ENCODE measurements at places on chromosomes 1 and 21. TPM values are rescaled to one million over a fixed set of nuclear protein-coding genes. Genes with fewer than 3 reads are reported as not detected.

MEX3A gene
- total RNA-seq = 3.3 TPM

DCST1 gene
- total RNA-seq = 0.51 TPM

PTGS2 gene
- total RNA-seq = 14.3 TPM

SLC44A3 gene
- total RNA-seq = 16.2 TPM

KIAA0319L gene
- 124 TPM for total RNA-seq

- H3K36me3 ChIP-seq = no peaks in the 10 kb centered on the region
- no peaks in the 10 kb centered on the region for H3K27me3 ChIP-seq
- no peak for DNase-seq
- no peak overlapping the region for H3K4me3 ChIP-seq
- H3K4me1 ChIP-seq = no peaks in the 10 kb centered on the region
- H3K27ac ChIP-seq = no peak overlapping the region
Measured at GRCh38 chr1:212917134-212917485, 33.2 kb upstream of the VASH2 start.

GRCh38 chr1:59143133-59143487 is 153.8 kb upstream of the FGGY start:
- H3K36me3 ChIP-seq = no peaks in the 10 kb centered on the region
- H3K4me1 ChIP-seq = peaks cover 2% of the 10 kb centered on the region
- no peaks in the 10 kb centered on the region for H3K27me3 ChIP-seq

GRCh38 chr1:177775924-177776323 is 193.9 kb downstream of the SEC16B start:
- DNase-seq = no peak
- no peaks in the 10 kb centered on the region for H3K27me3 ChIP-seq
- H3K27ac ChIP-seq = no peak overlapping the region
- H3K4me1 ChIP-seq = no peaks in the 10 kb centered on the region
- H3K4me3 ChIP-seq = no peak overlapping the region
- H3K36me3 ChIP-seq = no peaks in the 10 kb centered on the region

DNA sequence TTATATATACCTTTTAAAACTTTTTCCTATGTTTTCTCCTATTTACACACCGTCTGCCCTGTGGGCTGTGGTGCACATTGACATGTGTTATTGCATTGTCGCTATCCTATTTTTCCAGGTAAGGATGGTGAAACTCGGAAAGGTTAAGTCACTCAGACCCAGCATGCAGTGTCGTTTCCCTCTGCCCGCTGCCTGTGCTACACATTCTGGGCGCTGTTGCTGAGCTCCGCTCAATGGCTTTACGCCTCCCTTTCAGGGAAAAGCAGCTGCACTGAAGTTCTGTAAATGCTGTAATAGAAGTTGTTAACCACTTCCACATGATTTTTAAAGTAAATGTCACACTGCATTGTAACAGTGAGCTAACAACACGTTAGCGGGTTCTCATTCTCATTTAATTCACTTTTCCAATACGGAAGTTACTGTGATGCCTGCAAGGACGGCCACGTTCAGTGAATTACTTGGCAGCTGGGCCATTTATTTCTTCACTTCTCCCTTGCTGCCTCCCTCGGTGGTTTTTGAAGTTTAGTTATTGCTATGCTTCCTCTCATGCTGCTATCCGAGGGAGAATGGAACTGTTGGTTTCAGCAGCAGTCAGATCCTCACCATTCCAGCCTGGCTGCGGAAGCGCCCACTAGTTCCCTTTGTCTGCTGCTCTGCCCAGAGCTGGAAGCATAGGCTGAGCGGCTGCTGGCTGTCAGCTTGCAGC is 288.7 kb downstream of the SPATA17 start:
- no peak overlapping the region for H3K4me3 ChIP-seq
- DNase-seq = no peak
- H3K4me1 ChIP-seq = no peaks in the 10 kb centered on the region

DNA sequence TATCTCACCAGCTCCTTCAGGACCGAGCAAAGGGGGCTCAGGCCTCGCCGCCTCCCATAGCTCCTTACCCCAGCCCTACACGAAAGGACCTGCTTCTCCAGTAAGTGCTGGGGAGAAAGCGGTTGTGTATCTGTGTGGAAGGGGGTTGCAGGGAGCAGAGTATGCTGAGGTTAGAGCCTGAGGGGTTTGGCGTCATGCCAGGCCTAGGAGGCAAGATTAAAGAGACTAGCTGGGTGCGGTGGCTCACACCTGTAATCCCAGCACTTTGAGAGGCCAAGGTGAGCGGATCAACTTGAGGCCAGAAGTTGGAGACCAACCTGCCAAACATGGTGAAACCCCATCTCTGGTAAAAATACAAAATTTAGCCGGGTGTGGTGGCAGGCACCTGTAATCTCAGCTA is 14.1 kb upstream of the RASSF5 start:
- H3K27ac ChIP-seq = no peak overlapping the region
- H3K27me3 ChIP-seq = no peaks in the 10 kb centered on the region
- no peak overlapping the region for H3K4me3 ChIP-seq

- H3K36me3 ChIP-seq = no peaks in the 10 kb centered on the region
- H3K27me3 ChIP-seq = no peaks in the 10 kb centered on the region
- no peak overlapping the region for H3K27ac ChIP-seq
- DNase-seq = no peak
Measured at GRCh38 chr1:165570078-165570477, 26.3 kb downstream of the LRRC52 start.

DNA sequence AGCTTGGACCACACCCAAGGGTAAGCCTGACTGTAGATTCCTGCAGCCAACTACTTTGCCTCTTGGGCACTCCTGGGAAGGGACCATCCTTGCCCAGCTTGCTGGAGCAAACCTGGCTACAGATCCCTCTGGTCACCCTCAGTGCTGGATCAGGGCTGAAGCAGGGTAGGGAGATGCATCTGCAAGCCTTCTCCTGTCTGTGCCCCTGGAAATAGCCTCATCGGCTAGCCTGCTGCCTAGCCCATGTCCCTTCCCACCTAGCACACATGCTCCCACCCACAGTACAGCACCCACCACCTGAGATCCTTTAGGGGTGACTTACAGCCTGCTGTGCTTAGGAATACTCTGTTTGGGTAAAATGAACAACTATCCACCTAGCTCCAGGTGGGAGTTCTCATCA is 177.3 kb upstream of the HMGB4 start:
- H3K27me3 ChIP-seq = no peaks in the 10 kb centered on the region
- no peak overlapping the region for H3K4me3 ChIP-seq
- no peaks in the 10 kb centered on the region for H3K4me1 ChIP-seq

DNA sequence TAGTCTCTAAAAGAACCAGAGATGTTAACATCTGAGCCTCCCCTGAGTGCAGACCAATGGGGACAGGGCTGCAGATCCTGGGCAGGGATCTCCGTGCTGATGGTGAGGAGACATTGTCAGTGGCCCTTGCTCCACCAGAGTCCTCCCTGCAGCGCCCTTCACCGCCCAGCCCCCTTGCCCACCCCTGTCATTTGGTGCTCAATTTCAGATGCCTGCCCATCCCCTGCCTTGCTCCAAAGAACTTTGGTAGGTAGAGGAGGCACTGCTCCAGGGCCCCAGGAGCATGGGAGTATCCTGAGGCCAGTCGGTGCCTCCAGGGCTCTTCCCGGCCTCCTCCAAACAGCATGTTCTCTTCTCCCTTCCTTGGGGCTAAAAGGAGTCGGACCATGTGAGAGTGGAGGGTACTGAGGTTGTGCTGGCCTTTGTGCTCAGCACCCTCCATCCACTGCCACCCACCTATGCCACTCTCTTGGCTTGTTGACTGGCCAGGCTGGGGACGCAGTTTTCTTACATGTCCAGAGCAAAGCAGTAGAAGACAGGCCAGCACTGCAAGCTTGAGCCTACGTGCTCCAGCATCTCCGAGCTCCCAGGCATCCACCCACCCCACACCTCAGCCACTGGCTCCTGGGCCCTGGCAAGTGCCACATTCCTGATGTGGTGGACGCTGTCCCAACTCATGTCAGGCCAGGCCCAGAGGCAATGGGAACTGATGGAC is 160.1 kb downstream of the TRIM33 start:
- no peak overlapping the region for H3K4me3 ChIP-seq
- H3K36me3 ChIP-seq = no peaks in the 10 kb centered on the region
- no peak overlapping the region for H3K27ac ChIP-seq
- H3K27me3 ChIP-seq = no peaks in the 10 kb centered on the region
- H3K4me1 ChIP-seq = peaks cover 6% of the 10 kb centered on the region
- DNase-seq = no peak

Measured in prostate gland (tissue), 2 donors.